ENCODE measurements at places on chromosomes 12 and 14.

- DNase-seq: no peak
Measured at GRCh38 chr12:78035901-78036606, 205.4 kb downstream of the NAV3 start.

DNA sequence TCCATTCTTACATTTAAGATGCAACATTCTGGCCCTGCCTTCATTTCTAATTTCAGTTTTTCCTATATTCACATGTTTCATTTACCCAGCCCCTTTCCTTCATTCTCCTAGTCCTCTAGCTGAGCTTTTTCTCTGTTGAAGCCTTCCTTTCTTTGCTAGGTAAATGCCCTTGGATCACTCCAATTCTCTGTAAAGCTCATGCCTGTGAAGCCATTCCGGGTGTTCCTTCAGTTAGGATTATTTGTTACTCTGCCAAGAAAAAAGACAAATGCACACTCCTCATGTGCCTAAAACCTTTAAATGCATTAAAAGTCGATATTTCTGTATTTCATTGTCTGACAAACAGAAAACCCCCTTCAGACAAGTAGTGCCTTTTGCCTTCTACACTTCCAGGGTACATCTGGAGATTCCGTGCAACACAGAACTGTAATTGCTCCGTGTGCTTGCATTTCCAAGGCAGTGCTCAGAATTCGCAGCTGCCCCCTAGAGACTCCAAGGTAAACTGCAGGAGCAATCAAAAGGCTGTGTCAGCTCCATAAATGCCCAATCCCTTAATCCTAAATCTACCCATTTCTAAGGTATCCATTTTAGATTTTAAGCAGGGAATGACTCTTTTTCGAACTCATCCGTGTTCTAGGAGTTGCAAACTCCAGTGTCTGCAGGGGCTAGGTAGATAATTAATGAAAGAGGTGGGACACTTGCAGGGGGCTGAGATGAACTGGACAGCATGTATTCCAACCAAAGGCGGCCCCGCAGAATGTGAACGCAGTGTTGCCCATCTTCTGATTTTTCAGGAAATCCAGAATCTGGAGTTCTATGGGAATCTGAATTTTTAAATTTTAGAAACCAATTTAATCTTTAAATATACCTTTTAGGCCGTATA is 320.2 kb downstream of the GRIN2B start:
- DNase-seq: peak; percentile 80

DNA sequence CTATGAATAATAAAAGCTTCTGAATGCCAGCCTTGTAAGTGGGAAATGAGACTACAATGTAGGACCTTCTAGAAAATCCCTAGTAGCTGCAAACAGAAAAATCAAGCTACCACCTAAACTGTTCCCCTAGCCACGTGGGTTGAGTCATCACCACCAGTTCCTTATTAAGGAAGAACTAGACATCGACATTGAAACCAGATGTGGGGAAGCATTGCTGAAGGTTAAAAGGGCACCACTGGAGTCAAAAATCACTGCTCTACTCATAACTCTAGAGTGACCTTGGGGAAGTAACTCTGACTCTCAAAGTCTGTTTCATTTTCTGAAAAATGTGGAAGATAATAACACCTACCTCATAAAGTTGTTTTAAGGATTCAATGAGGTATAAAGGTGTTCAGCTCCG is 9.4 kb upstream of the CNIH1 start:
- DNase-seq: peak; percentile 75

DNA sequence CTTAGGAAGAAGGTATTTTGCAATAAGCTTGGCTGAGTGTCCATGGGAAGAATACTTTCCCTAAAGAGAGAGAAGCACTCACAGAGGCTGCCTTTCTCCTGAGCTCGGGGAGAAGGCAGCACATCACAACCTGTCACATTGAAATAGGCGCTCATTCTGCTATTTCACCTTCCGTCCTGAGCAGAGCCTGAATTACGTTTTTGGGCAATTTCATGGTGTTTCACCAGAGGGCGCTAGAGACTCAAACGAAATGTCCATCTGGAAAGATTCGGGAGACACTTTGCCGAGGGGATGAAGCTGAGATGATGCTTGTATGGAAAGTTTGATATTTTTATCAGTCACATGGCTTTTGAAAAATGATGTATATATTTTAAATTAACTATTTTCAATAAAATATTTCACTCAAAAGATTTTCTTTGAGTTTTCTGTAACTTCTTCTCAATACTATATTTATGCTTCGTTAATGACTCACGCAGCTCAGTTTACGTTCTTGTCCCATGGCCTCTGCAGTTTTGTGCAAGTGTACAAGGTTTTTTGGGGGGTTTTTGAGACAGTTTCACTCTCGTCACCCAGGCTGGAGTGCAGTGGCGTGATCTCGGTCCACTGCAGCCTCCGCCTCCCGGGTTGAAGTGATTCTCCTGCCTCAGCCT is 17.4 kb upstream of the B4GALNT3 start:
- DNase-seq: peak; percentile 82

GRCh38 chr14:98984027-98984718 is 287.8 kb downstream of the BCL11B start:
- DNase-seq: no peak

GRCh38 chr12:13000925-13001774 is 1.1 kb upstream of the HEBP1 start:
- peak; percentile 80 for DNase-seq

- DNase-seq: no peak
Measured at GRCh38 chr12:116709768-116710167, 28.1 kb downstream of the SPRING1 start.

GRCh38 chr12:80188576-80188975 is 89.2 kb downstream of the OTOGL start:
- no peak for DNase-seq

DNA sequence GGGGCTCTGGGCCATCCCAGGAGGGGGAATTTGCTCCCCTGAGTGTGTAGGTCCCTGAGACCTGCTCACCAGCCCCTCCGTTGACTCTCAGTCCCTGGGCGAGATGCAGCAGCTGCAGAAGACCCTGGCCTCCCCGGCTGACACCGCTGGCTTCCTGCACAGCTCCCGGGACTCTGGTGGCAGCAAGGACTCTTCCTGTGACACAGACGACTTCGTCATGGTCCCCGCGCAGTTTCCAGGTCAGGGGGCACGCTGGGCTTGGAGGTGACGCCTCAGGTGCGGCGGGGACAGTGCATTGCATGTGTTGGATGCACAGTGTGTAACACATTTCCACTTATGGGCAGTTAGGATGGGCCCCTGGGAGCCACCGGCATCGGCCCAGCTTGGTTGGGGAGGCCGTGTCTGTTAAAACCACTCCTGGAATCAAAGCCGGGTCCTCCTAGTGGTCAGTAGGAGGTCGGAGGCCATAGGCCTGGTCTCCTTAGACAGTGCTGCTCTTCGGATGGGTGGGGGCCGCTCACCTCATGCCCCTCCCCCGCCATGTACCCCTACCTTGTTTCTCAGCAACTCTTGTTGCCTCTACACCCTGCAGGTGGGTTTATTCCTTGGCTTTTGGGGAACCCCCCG is 17.1 kb upstream of the PUS1 start:
- DNase-seq: no peak

DNA sequence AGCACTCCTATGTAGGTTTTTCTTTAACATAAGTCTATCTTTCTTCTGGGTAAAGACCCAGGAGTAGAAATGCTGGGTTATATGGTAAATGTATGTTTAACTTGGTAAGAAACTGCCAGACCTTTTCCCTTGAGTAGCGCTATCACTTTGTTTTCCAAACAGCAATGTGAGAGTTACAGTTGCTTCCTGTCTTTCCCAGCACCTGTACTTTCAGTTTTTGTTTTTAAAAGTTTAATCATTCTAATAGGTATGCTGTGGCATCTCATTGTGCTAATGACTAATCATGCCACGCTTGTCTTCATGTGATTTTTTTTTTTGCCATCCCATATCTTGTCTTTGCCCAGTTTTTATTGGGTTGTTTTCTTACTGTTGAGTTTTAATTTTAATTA is 28.1 kb downstream of the GIT2 start:
- no peak for DNase-seq

GRCh38 chr12:31737763-31738162 is 8.9 kb upstream of the AMN1 start:
- no peak for DNase-seq

DNA sequence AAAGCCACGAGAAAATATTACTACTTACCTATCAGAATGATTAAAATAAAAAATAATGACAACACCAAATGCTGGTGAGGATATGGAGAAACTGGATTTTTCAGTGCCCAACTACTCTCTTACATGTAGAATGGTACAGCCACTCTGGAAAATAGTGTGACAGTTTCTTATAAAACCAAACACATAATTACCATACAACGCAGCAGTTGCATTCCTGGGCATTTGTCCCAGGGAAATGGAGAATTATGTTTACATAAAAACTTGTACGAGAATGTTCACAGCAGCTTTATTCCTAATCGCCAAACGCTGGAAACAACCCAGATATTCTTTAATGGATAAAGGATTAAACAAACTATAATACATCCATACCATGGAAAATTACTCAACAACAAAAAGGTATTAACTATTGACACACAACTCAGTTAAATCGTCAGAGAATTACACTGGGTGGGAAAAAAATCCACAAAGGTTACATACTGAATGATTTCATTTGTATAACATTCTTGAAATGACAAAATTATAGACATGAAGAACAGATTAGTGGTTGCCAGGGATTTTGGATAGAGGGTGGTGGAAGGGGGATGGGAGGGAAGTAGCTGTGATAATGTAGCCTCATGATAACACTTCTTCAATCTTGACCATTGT is 35.4 kb downstream of the TAOK3 start:
- DNase-seq: peak; percentile 73

GRCh38 chr14:22008766-22009165 is 335.1 kb upstream of the OR4E1 start:
- DNase-seq: no peak

GRCh38 chr14:74945261-74945851 is 10.0 kb downstream of the PGF start:
- peak; percentile 54 for DNase-seq

GRCh38 chr14:90816681-90817436 is 629 bp upstream of the TTC7B start:
- no peak for DNase-seq

- DNase-seq: no peak
Measured at GRCh38 chr12:56930241-56930640, 4.0 kb downstream of the SDR9C7 start.

DNA sequence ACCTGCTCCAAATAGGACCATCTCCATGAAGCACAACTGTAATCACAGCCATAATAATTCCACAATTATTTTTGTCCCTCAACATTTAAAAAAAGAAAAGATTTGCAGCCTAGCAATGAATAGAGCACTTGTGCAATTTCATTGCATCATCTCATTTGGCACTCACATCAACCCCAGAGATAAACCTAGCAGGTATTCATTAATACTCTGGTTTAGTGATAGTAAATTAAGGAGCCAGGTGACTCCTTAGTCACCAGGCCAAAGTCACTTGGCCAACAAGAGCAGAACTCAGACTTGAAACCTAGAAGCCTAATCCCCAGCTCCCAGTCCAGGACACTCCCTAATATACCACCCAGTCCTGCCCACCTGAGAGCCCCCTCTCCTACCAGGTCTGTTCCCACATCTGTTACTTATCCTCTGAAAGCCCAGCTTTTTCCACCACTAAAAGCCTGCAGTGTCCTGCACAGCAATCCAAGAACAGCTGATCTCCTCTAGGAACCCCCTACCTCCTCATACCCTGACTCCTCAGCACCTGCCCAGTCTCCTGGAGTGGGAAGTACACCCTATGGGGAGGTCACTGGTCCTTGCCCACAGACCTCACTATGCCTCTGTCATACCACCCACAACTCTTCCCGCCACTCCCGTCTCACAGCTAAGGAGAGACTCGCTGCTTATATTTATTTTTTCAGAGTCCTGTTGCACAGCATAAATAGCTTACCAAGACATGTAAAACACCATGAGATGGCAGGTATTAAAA is 22.1 kb downstream of the OR10P1 start:
- DNase-seq: no peak

GRCh38 chr12:45268672-45269411 is 52.9 kb downstream of the ANO6 start:
- peak; percentile 86 for DNase-seq

DNA sequence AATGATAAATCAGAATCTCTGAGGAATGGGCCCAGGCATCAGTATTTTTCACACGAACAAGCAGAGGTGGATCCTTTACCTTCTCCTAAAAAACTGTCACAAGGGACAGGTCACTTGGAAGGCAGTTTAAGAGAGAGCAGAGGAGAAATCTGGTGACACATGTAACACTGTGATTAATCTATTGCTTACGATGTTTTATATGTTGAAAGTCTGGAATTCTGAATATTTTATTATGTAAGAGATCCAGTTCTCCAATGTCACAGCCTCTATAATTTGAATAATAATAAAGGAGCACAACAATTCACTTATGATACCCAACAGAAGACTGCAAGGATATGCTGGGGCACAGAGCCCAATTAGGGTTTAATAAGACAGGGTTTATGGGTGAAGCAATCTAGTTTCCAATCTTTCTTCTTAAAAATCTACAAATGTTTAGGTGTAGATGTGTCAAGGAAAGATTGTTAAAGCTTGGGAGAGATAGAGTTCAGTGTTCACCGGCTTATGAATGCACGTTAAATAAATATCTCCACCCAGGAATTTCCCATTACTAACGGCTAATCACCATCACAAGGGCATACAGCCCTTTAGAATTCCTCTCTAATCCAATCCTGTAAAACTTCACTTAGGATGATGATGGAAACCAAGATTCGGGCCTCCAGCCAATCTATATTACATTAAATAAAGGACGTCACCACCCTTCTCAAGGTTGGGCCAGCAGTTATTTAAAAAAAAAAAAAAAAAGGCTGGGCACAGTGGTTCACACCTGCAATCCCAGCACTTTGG is 23.4 kb downstream of the DUSP16 start:
- DNase-seq: no peak

DNA sequence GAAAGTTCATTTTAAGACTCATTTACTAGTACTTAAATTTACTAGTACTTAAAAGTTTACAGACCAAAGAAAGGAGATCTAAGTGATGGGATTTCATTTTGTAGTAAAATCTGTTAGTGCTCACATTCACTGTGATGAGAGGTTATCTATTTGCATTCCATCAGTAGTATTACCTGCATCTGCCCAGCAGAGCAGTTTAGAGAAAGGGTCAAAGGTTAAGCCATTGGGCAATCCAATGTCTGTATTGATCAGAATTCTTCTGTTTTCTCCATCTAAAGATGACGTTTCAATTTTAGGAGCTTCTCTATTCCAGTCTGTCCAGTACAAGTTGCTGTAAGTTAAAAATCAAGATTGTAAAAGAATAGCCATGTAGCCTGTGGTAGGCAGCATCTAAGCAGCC is 18.3 kb downstream of the RTRAF start:
- no peak for DNase-seq

- DNase-seq: no peak
Measured at GRCh38 chr12:117148642-117149041, 41.6 kb downstream of the FBXO21 start.

All from adipocyte (in vitro differentiated cells).